Activated naive CD4-positive, alpha-beta T cell treated with Interleukin-2 at 50 U/mL for 16 hours (primary cell): ENCODE measurements at places on chromosomes 1 and 21.
A peak's percentile ranks its signal among the peaks of the same experiment; 100 is the strongest.

DNA sequence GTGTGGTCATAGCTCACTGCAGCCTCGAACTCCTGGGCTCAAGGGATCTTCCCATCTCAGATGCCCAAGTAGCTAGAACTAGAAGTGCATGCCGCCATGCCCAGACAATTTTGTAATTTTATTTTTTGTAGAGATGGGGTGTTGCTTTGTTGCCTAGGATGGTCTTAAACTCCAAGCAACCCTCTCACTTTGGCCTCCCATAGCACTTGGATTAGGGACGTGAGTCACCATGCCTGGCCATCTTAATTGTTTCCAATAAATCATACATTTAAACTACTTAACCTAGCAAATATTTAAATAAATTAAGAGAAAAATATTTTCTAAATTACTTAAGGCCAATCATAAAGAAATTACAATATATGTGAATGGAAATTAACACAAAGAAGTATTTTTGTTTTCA is 35.1 kb upstream of the ADGRL4 start:
- DNase-seq: no peak

- peak; percentile 43 for DNase-seq
Observed at GRCh38 chr1:157193702-157194391, 55.7 kb upstream of the ETV3 start.

GRCh38 chr1:143661418-143662101 is 310.2 kb downstream of the FAM72C start:
- DNase-seq: no peak

DNA sequence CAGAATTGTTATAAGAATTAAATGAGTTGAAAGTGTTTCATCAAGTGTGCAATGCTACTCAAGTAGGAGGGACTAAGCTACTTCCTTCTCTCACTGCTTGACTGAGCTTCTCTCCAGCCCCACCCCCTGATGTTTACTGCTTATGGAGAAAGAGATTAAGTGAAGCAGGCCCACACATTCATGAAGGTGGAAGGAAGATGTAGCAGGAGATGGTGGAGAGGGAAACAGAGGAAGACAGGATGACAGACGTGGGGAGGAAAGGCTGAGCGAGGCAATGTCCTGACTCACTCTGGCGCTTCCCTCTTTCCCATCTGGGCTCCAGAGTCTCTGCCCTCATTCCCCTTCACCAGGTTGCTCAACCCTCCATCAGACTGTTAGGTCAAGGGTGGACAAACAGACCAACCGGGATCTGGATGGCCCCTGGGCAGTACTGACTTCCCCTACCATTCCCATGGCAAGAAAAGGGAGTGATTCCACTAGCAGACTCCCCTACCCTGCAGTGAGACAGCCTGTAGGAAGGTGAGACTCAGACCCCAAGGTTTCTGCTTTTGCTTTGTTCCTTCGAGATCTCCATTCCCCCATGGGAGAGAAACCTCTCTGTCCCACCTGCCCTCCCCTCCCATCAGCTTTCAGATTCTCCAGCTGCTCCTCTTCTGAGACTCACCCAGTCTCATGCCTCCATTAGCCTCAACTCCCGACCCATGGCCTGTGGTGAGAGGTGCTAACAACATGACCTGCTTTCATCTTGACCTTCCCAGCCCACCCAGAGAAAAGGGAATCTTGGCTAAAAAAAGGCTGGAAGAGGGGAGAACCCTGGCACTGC is 3.1 kb upstream of the ARHGEF2 start:
- peak; percentile 29 for DNase-seq

DNA sequence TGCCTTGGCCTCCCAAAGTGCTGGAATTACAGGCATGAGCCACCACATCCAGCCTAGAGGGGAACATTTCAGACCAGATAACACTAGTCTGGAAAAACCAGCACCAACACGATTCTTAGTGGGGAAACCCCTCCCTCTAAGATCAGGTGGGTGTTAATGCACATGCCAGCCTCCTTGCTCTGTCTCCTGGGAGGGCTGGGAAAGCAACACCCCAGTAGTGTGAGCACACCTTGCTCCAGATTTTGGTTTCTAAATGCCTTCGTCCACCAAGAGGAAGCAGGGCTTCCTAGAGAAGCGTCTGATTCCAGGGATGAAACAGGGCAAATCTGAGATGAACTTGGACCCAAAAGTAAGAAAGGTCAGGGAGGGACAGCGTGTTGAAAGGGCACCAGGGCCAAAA is 2.2 kb upstream of the KRTAP10-4 start:
- DNase-seq: no peak

GRCh38 chr1:54474310-54475251 is 68.4 kb upstream of the SSBP3 start:
- peak; percentile 38 for DNase-seq

DNA sequence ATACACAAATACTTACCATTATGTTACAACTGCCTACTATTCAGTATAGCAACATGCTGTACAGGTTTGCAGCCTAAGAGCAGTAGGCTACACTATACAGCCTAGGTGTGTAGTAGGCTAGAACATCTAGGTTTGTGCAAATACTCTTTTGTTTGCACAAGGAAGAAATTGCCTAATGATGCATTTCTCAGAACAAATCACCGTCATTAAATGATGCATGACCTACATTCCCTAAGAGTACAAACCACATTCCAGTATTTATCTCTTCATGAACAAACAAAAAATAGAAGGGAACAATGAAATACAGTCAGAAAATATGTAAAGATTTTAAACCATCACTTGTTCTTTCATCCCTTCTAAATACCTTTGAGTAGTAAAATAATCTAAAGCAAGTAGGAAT is 109.7 kb upstream of the HP1BP3 start:
- no peak for DNase-seq

GRCh38 chr1:65505547-65506300 is 85.3 kb downstream of the LEPR start:
- no peak for DNase-seq

DNA sequence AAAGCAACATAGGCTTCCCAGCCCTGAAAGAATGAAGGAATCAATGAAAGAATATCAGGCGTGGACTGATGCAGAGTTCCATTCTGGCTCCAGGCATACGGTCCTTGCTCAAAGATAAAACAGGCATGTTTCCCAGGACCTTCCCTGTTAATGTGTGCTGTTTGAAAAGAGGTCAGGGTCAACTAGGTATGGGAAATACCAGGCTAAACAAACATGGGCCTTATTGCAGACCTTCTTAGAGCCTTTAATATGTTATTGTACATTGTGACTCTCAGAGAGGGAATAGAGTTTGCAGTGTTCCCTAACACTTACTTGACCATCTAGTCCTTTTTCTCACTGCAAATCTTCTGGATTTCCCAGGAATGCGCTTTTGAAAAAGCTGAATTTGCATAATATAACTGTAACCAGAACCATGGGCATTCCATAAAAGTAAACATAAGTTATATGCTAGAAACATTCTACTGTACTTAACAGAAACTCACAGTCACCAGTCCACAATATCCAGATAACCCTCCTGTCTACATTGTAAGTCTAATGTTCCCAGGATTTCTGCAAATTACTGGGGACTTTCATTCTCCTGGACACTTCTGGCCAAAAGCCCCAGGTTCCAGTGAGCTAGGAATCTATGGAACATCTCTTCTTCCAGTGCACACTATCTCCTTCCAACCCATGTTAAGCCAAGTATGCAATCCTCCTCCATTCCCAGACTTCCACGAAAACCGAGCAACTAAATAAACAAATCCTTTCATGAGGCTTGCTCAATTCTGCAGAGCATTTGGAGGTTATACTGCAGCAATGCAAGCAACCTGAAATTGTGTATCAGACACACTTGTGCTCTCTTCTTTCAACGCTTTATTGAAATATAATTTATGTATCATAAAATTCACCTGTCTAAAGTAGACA is 486.6 kb downstream of the SETD4 start:
- no peak for DNase-seq
